ENCODE measurements at places on chromosomes 6 and 20.

GRCh38 chr20:31630187-31630790, 7.4 kb upstream of the COX4I2 start:
- no peak for DNase-seq

DNA sequence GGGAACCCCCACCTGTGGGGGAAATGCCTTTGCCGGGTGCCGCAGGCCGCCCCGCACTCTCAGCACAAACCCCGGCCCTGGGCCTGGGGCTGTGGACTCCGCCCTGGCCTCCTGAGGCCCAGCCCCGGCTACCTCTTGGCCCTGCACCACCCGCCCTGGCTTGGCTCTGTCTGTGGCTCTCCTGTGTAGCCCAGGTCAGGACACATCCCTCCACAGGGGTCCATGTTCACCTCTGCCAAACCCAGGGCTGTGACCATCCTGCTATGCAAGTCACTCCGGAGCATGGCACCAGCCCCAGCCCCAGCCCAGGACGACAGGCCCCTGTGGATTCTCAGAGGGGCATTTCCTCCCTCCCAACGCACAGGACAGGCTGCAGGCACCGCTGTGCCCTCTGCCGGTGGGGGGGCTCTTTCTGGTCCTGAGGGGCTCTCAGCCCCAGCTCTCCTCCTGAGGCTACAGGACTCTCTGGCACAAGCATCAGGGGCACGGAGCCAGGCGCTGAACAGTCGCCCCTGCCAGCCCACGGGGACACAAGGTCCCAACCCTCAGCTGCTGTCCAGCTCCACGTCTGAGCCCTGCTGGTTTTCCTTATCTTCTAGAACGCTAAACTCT, 45.7 kb downstream of the TAF4 start:
- DNase-seq, result no peak

DNA sequence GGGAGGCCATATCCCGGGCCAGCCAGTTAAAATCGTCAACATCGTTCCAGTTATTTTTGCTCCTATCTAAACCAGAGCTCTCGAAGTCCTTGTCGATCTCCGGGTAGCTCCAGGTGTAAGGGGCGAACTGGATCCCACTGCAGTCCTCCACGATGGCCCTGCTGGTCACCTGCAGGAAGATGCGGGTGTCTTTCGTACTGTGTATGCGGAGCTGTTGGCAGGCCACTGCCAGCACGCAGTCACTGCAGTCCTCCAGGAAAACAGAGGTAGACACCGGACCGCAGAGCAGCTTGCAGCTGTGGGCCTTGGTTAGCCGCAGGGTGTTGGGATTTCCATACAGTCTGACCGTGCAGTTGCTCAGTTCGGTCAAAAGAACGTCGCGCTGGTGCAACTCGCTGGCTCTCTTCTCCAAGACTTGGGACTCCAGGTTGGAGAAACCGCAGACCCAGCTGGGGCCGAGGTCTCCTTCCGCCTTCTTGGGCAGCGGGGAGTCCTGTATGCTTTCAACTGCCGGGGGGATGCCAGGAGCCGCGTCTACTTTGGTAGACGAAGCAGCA, 742 bp downstream of the TBCC start:
- peak; percentile 25 for DNase-seq

- no peak for DNase-seq
Measured at GRCh38 chr6:42038163-42038562, 12.2 kb upstream of the TAF8 start.

DNA sequence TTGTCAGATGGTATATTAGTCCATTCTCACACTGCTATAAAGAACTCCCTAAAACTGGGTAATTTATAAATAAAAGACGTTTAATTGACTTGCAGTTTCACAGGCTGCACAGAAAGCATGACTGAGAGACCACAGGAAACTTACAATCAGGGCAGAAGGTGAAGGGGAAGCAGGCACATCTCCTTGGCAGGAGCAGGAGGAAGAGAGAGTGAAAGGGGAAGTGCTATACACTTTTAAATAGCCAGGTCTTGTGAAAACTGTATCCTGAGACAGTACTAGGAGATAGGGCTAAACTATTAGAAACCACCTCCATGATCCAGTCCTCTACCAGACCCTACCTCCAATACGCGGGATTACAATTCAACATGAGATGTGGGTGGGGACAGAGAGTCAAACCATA, 193.9 kb upstream of the KCNG1 start:
- no peak for DNase-seq

DNA sequence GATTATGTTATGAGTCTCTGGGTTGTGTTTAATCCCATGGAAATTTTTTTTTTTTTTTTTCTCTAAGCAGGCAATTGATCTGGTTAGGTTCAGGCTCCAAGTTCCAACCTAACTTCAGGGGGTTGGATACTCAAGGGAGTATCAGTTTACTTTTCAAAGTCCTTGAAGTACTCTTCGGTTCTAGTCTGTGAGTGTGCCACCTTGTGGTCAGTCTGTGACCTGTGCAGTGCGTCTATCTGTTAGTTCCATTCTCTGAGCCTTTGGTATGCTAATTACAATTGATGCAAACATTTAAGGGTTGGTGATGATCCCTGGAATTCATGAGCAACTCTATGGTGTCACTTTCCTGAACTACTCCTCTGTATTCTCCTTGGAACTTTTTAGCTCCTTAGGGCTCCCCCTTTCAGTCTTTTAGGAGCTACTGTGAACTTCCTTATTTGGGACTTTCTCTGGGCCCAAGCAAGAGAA, 342.0 kb downstream of the SOX4 start:
- DNase-seq, result no peak

DNA sequence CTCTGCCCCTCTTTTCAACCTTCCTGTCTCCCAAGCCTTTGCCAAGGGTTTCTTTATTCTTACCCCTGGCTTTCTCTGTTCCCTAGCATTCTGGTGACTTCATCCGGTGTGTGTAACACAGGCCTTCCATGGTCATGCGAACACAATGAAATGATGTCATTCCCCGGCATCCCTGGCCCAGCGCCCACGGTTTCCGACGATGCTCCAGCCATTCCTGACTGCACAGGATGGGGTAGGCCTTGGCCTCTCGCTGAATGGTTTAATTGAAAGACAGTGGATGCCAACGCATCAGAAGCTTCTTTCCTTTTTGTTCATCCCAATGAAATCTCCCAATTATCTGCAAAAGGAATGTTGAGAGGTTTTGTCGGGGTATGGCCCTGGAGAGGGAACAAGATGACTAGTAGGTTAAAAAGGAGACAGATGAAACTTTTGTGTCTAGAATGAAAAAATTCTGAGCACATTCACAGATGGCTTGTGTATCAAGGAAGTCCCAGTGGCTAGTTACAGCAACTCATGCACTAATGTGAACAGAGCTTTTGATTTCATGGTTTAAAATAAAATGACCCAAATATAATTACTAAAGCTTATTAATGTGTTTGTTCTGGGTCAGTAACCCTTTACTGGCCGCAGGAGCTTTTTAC, 655.0 kb downstream of the QKI start:
- DNase-seq, result no peak

GRCh38 chr6:2914318-2914660, 11.2 kb upstream of the SERPINB9 start:
- no peak for DNase-seq

DNA sequence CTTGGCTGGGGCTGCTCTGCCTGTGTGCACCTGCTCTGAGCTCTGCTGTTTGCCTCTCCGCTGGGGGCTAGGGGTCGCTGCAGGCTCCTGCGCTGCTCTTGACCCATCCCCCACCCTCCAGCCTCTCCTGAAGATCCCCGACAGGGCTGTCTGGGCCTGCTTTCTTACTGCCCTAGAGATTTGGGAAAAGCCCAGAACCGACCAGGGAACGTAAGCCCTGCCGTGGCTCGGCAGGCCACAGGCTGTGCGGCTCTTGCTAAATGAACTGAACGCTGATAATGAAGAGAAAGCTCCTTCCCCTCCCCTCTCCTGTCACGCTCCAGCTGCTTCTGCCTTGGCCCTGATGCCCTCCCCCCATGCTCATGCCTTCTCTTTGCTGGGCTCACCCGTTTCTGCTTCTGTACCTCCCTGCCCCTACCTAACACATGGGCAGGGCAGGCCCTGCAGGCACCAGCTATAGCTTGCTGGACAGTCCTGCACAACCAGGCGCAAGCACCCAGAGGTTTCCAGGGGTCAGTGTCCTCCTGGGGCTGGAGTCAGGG, 32.0 kb upstream of the PCMTD2 start:
- no peak for DNase-seq
